Activated naive CD8-positive, alpha-beta T cell treated with anti-CD3 and anti-CD28 coated beads, Interleukin-2, amount 50 U/mL, for 16 hours (primary cell): ENCODE measurements at places on chromosomes 3 and 15.

- DNase-seq = no peak
These were observed 574.6 kb downstream of the VGLL3 start for GRCh38 chr3:86416334-86416733.

DNA sequence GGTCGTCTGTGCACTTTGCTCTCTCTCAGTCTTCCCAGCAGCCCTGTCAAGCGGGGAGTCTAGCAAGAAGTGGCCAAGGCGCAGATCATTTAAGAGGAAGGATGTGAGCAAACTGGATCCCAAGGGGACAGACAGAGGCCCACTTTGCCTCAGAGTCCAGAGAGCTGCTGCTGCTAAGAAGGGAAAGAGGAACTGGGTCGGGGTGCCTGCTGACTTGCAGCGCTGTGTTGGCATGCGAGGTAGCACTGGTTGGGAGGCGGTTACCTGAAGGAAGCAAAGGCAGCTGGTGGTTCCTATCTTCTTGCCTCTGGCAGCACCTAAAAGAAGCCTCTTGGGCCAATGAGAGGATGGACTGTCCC is 28.1 kb downstream of the SMAD3 start:
- DNase-seq = no peak

DNA sequence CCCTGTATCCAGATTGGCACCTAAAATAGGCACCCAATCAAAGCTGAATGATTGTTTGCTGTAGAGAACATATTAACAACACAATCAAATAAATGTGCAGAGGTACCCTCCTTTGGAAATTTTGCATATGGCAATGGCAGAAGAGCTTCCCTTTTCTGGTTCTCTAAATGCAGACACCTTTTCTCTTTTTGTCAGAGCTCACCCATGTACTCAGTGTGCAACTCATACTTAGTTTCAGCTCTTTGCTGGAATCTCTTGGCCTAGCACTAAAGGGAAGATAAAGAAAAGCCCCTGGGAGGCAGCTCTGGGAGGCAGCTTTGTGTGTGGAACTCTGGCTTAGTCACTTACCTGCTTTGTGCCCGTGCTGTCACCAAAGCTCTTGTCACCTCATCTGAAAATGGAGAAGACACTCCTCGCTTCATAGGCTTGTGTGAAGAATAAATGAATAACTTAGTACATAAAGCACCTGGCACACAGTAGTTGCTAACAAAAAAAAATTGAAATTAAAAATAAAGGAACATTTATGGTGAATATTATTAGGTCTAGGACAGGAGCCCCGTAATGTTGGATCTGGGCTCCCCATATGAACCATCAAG is 28.8 kb downstream of the ST6GAL1 start:
- DNase-seq = no peak

- DNase-seq = no peak
These were observed 110.0 kb downstream of the EPHB1 start for GRCh38 chr3:134904776-134905646.

DNA sequence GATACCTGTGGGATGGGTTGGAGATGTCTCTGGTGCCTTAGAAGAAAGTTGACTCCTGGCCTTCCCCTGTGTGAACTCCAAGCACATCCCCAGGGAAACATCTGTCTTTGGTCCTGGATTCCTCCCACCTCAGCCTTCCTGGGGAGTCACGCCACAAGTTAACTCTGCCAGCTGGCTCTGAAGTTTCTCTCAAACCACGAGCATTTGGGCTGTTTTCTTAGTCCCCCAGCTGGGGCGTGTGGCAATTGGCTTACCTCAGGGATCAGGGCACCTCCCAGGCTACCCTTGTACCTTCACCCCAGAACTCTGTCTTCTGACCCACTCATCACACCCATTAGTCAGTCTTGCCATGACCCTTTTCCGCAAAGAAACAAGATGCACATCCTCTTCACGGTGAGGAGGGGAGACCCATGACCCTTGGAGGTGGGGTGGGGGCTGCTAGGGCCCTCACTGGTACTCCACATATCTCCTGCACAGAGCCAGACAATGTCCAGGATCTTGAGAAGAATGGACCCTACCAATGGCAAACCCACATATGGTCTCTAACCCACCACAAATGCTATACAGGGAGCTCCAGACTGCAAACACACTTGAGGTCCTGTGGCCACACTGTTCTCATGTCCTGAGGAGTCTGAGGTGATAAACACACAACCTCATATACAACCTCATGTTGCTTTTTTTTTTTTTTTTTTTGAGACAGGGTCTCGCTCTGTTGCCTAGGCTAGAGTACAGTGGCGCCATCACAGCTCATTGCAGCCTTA is 3.9 kb downstream of the NEIL1 start:
- DNase-seq = no peak

DNA sequence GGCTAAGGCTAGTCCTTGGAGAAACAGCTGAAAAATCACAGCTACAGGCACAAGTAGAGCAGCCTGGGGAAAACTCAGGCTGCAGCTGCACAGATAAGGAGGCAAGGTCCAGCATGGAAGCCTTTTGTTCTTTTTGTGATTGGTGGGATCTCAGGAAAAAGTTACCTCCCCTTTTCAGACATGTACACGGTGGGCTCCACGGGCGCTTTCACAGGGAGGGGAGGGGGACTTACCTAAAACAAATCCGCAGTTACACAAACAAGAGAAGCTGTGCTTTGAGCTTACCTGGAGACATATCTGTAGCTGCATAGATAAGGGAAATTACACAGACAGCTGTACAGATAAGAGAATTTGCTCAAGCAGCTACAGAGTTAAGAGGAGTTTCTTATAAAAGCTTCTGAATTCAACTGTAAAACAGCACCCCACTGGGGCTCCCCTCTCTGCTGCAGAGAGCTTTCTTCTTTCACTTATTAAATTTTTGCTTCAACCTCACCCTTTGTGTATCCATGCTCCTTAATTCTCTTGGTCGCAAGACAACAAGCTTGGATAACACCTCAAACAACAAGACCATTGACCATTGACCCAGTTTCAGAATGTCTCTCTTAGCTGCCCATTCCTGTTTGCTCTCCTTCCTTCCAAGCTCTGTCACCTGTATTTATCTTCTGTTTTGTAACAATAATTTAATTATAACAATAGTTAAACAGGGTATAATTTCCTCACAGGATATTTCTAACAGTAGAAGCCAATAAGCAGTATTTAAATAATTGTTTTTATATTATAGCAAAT is 10.9 kb upstream of the CD200 start:
- DNase-seq = no peak

- DNase-seq = no peak
These were observed 48.0 kb upstream of the TNIK start for GRCh38 chr3:171508206-171508605.

- DNase-seq = no peak
These were observed 94.9 kb downstream of the MFSD1 start for GRCh38 chr3:158896729-158897128.

- DNase-seq = no peak
These were observed 497.7 kb upstream of the TBL1XR1 start for GRCh38 chr3:177694951-177695350.

- no peak for DNase-seq
These were observed 40.8 kb downstream of the PLD1 start for GRCh38 chr3:171769461-171769860.

DNA sequence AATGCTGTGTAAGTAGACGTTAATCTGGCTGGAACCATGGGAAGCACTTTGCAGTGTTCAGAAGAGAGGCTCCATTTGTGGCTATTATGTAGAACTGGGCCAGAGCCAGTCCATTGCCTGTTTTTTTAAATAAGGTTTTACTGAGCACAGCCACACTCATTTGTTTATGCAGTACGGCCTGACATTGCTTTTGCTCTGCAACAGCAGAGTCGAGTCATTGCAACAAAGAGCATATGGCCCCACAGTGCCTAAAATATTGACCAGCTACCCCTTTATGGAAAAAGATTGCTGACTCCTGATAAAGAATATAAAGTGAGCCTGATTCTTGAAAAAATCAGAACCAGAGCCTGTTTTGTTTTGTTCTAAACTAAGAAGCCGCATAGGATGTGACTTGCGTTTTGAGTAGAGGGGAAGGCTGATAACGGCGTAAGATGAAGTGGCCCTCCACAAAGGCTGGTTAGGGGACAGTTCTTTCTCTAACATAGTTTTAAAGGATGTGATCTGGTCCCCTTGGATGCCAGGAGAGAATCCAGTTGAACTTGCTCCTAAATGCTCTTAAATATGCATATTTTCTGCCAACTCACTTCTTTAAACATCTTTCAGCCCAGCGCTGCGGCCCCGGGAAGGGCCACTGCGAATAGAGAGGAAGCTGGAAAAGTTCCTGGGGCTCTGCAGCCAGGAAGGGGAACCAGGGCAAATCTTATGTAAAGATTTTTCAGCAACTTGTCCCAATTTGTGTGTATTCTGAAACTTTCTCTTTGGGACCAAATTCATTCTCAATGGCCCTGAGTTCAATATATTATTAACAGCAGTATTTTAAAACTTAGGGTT is 64.5 kb downstream of the GLDN start:
- DNase-seq = no peak

- DNase-seq = no peak
These were observed 83.5 kb downstream of the SV2B start for GRCh38 chr15:91183596-91183995.

- DNase-seq = no peak
These were observed 185.8 kb upstream of the DCBLD2 start for GRCh38 chr3:99087277-99087676.
